ENCODE measurements at places on chromosomes 6 and 20.

DNA sequence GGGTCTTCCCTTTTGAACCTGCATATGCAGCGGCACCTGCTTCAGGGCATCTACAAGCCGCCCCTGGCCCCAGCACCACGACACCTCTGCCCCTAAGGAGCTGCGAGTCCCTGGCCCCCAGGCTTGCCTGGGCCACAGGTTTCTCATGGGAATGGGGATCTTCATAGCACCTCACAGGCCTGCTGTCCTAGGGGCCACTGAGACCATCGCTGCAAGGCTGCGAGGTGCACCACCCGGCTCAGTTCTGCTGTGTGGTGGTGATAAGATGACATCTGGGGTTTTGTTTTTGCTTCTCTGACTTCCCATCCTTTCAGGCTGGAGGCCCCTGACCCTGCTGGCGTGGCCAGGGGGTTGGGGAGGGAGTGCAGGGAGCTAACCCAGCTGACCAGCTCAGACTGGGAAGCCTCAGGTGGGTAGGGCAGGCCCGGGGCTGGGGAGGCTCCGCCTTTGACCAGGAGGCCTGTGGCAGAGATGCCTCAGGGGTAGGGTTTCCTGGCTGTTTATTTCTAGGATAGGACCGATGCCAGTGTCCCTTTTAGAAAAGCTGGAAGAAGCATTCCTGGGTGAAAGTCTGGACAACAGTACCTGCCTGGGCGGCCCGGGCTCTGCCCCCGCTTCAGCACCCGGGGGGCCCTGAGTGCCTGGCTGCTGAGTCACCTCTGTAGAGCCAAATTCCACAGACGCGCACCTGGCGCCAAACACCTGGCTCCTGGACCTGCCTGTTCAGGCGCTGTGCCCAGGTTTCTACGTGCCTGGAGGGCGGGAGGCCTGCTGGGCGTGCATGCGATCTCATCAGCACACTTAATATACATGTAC lies 264.7 kb downstream of the DLL1 start:
- no peak for DNase-seq

- DNase-seq = no peak
Observed at GRCh38 chr6:162332365-162332764, 395.2 kb downstream of the PRKN start.

- DNase-seq = no peak
Observed at GRCh38 chr6:12348530-12349511, 58.7 kb downstream of the EDN1 start.

GRCh38 chr20:63664143-63664851 lies 6.2 kb downstream of the RTEL1 start:
- DNase-seq = no peak

GRCh38 chr6:35259948-35260590 lies 534 bp downstream of the ZNF76 start:
- peak; percentile 64 for DNase-seq

DNA sequence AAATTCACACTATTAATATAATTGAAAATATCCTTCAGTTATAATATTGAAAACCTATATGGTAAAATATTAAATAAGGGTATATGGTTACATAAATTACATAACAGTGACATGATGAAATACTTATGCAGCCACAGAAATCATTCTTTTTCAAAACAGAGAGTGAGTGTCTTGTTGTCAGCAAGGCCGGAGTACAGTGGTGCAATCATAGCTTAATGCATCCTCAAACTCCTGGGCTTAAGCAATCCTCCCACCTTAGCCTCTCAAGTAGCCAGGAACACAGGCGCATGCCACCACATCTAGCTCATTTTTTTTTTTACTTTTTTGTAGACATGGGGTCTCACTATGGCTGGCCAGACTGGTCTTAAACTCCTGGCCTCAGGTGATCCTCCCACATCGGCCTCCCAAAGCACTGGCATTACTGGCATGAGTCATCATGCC lies 40.4 kb downstream of the FAM8A1 start:
- no peak for DNase-seq

DNA sequence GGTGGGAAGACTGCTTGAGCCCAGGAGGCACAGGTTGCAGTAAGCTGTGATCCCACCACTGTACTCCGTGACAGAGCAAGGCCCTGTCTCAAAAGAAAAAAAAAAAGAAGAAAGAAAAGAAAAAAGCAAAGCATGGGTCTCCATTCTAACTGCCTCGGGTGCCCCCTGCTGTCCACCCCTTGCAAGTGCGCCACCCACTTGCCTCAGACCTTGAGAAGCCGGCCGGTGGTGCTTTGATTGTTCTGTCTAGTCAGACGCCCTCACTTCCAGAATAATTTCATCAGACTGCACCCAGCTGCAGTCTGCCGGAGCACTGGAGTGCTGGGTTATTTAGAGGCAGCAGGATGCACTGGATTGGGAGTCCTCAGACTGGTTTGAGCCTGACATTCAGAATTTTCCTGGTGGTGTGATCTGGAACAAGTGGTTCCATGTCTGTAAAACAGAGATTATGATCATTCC lies 17.6 kb upstream of the TM9SF4 start:
- peak; percentile 71 for DNase-seq

- no peak for DNase-seq
Observed at GRCh38 chr20:4846821-4847220, 125.1 kb downstream of the PRND start.

DNA sequence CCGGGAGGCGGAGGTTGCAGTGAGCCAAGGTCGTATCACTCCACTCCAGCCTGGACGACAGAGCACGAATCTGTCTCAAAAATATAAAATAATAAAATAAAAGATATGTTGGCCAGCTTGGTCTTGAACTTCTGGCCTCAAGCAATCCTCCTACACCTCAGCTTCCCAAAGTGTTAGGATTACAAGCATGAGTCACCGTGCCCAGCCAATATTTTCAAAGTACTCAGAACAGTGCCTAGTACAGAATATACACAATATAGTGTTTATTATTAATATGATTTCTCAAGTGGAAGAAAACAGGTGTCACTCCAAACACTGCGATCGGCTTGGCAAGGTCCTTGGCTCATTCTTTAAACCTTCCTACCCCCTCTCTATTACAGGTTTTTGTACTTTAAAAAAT lies 3.1 kb downstream of the FAM210B start:
- no peak for DNase-seq

GRCh38 chr6:76035713-76036112 lies 36.7 kb downstream of the IMPG1 start:
- no peak for DNase-seq

GRCh38 chr6:111743862-111744692 lies 129.2 kb downstream of the FYN start:
- DNase-seq = no peak

Measured in stimulated activated CD4-positive, alpha-beta T cell treated with anti-CD3 and anti-CD28 coated beads, Interleukin-4, amount 100 ng/mL, for 4 hours (primary cell).